ENCODE measurements at places on chromosomes 3 and 15.

DNA sequence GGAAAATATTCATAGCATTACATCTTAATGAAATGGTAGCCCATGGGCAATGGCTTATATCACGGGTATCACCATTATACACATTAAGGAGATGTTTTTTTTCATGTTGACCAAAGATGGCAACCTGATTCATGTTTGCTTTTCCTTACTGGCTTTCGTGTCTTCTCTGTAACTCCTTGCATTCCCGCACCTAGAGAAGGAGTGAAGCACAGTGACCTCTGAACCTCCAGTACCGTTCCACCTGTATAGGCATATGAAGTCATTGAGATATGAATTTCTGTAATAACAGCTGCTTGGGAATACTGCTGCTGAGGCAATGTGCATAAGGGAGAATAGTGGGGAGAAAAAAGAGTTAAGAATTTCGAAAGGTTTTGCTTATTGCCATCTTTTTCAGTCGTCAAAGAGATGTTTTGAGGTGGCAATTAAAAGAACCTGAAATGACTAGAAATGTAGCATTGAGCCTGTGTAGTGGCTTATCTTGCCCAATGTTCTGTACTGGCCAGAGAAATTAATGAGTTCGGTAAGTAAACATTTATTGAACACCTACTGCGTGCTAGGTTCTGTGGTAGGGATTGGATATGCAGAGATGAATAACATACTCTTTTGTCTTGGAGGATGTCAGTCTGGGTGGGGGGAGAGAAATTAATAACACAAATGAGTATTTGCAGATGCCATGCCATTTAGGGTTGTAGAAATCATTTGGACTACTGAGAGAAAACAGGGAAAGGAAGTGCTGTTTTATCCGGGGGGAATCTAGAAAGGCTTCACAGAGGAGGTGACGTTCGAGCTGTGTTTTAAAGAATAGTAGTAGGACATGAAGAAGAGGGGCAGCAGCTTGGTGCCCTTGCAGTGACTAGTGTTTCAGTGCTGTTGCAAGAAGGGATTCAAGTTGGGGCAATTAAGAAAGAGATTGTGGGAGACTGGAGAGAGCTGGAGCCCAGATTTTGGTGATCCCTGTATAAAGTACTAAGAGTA is 2.5 kb downstream of the FEM1B start:
- no peak for DNase-seq

DNA sequence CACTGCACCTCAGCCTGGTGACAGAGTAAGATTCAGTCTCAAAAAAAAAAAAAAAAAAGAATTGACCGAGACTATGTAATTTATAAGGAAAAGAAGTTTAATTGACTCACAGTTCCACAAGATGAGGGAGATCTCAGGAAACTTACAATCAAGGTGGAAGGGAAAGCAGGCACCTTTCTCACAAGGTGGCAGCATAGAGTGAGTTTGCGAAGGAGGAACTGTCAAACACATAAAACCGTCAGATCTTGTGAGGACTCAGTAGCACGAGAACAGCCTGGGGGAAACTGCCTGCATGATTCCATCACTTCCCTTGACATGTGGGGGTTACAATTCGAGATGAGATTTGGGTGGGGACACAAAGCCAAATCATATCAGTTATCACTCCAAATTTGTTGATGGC is 380.9 kb downstream of the EDEM1 start:
- DNase-seq, result no peak

DNA sequence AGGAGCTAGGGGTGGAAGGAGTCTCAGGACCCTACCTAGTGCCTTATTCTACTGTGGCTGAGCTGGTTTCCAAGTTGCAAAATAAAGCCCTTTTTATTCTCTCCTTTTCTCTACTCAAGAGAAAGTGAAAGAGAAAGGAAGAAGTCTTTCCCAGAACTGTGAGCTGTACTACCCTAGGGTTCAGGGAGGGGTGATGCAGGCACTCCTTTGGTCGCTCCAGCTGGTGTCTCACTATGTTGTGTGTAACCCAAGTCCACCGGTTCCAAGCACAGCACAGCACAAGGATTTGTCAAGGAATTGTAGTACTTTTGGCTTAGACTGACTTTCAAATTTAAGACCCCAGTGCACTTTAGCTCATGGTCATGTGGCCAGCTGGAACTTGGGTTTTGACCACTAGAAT is 1721.7 kb downstream of the OTOL1 start:
- no peak for DNase-seq

DNA sequence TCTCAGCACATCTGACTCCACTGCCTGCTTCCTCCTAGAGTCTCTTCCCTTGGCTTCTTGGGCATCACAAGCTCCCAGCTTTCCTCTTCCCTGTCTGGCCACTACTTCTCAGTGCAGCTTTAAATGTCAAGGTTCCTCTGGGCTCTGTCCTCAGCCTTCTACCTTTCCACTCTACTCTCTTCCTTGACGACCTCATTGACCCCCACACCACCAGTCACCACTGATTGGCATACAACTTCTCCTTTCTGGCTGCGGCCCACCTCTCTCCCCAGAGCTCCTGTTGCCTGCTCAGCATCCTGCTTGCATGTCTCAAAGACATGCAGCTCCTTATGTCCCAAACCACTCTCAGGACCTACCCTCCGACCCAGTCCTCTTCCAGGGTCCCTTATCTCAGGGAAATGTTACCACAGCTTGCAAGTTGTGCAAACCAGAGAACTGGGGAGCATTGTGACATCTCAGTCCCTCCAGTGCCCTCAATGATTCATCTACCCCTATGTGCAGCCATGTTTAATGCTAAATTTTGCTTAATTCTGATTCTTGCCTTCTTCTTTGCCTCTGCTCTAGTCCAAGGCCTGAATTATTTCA is 49.9 kb downstream of the TRPM1 start:
- no peak for DNase-seq

DNA sequence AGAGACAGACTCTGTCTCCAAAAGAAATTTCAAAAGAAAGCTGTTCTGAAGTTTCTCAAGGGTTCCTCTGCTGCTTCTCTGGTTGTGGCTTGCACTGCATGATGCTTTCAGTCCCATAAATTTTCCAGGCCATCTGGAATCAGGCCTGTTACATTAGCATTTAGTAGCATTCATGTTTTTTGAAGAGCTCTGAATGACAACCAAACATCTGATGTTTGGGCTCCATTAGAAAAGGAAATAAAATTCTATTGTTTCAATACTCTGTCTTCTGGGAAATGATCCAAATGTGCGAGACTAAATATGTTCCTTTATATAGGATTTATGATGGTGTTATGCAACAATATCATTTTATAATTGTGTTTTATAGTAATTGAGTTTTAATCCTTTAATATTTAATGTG is 455.8 kb downstream of the GABRG3 start:
- no peak for DNase-seq

DNA sequence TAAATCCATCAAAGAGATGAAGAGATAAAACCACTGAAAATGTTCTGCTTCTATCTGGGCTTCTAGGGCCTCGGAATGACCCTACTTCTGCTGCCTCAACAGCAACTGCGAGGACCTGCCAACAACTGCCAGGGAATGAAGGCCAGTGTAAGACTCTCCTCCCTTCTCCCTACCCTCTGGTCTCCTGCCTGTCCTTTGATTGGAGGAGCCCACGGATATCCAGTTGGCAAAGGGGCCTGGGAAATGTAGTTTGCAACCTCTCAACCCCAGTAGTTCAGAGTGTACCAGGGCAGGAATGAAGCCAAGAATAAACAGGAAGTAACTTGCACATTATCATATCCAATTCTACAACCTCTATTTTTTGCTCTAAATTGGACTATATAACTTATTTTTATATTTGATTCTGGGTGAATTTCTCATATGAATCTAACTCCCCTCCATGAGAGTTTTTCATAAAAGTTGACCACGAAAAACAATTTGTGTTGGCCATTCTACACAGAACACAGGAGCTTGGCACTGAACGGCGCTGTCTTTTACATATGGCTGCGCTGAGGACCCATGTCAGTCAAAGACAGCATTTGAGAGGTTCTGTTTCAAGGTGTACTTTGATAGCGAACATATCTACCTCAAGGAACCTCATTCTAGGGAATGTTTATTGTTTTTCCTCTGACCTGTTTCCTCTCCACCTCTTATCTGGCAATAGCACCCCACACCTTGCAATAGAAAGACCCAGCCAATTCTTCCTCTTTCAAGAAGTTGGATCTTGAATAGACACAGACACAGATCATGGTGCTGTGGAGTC is 91.1 kb upstream of the RNF7 start:
- no peak for DNase-seq

DNA sequence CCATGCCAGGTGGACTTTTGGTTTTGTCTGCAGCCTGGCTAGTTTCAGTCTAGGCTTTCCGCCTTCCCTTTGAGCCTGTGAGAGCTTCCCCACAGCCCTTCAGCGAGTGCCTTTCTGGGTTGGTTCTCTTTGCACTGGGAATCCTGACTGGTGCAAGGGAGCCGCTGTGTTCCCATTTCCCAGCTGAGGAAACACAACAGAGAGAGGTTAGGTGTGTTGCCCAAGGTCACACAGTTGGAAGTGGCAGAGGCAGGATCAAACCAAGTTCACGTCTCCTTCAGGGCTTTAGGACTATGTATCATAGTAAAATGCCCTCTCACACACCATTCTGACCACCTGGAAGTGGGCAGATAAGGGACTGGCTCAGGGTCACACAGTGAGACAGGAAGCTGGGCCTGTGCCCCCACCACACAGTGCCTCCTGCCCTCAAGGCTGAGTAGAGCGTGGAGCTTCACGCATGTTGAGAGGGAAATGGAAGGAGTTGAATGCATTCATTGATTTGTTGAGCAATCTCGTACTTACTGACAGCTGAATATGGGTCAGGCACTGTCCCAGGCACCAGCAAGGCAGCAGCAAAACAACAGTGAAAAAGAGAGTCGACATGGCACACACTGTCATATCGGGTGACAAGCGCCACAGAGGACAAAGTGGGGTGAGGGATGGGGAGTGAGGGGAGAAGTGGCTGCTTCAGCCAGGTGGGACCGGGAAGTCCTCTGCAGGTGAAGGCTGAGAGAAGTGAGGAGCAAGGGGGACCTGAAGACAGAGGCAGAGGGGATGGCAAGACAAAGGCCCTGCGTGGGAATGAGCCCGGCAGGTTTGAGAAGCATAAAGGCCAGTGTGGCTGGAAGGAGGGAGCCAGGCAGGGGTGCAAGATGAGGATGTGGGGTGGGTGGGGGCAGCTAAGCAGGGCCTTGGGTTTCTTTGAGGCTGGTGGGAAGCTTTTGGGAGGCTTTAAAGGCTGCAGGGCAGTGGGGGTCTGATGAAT is 12.3 kb upstream of the ANPEP start:
- no peak for DNase-seq

- no peak for DNase-seq
Observed at GRCh38 chr3:39255503-39256325, 24.1 kb downstream of the CX3CR1 start.

GRCh38 chr3:157816896-157817295 is 289.3 kb downstream of the SHOX2 start:
- no peak for DNase-seq

- DNase-seq, result no peak
Observed at GRCh38 chr3:183400352-183400751, 28.1 kb downstream of the MCF2L2 start.

DNA sequence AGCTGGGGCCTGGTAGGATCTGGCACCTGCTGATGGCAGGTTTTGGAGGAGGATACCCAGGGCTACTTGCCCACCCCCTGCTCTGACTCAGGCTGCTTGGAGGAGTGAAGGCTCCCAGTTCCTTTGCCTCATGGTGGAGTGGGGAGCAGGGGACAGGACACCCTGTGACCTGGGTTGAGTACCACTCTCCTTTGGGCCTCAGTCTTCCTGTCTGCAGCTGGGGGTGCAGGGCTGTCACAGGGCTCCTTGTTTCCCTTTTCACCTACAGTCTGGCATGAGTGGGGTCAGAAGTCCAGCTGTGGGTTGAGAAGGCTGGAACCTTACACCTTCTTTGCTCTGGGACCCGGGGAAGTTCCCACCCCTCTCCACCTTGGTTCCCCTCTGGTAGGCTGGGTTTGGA is 14.7 kb downstream of the SEMA3F start:
- DNase-seq, result no peak

- DNase-seq, result no peak
Observed at GRCh38 chr3:182668974-182669373, 124.3 kb upstream of the ATP11B start.

GRCh38 chr3:116058844-116059243 is 386.4 kb downstream of the LSAMP start:
- no peak for DNase-seq

DNA sequence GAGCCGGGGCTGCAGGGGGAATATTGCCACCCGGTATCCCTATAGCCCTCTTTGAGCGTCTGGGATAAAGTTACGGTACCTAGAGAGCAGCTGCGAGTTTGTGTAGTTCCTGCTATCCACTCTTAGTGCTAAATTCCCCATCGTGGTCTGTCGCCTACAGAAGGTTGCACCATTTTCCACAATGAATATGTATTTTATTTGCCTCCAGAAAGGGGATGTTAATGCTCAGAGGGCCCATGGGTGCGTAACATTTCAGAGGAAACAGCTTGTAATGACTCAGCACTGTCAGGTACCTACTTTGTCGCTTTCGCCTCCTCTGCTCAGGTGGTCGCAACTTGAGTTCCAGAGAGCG is 1.1 kb downstream of the SLCO3A1 start:
- no peak for DNase-seq

GRCh38 chr3:71185733-71186455 is 397.6 kb downstream of the FOXP1 start:
- no peak for DNase-seq

DNA sequence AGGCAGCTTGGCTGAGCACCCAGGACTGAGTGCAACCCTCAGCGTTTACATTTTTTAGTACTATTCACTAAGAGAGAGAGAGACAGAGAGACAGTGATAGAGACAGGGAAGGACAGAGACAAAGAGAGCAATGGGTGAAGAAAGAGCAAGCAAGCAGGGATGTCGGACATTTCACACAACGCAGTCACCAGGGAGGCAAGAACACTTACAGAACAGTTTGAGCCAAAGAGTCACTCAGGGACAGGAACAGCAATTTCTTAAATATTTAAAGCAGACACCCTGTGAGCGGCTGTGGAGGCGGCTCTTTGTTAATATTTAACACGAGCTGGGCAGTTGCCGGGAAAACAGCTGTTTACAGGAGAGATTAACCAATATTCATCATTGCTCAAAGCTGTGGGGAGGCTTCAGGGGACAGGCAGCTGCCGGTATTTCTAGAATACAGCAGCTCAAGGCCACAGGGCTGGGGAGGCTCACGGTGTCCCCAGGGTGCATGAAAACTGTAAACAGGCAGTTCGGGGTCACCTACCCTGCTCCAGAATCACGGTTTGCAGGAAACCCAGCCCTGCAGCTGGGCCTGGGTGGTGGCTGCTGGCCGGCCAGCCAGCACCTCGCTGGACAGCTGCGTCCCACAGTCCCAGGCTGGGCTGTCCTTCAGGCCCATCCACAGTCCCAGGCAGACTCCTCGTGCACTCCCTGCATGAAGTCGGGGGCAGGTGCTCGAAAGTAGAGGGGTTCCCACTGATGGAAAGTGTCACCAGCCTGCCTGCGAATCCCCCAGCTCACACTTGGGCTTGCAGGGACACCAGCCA is 38.8 kb upstream of the PCSK6 start:
- no peak for DNase-seq

- DNase-seq, result no peak
Observed at GRCh38 chr3:33954956-33955355, 156.5 kb downstream of the PDCD6IP start.
